Tibial artery (tissue), 4 donors: ENCODE measurements at places on chromosomes 12 and 14.

DNA sequence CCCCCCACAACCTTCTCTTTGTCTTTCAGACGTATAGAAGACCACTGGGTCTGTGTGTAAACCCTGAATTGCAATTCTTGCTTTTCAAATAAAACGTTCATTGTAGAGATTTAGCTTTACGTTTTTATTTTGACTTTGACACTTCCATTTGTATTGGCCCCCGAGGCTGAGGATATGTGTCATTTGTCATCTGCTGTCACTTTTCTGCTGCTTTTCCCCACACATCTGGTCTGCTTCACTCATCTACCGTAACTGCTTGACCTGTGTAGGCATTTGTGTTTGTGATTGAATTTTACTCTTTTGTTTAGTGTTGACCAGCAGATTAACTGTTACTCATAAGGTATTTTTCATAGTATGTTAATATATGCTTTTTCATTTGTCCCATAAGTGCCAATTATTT, 157.2 kb upstream of the SYT10 start:
- no peaks in the 10 kb centered on the region for H3K27me3 ChIP-seq
- DNase-seq: no peak
- no peak overlapping the region for H3K4me3 ChIP-seq
- H3K4me1 ChIP-seq: no peaks in the 10 kb centered on the region
- H3K36me3 ChIP-seq: no peaks in the 10 kb centered on the region

DNA sequence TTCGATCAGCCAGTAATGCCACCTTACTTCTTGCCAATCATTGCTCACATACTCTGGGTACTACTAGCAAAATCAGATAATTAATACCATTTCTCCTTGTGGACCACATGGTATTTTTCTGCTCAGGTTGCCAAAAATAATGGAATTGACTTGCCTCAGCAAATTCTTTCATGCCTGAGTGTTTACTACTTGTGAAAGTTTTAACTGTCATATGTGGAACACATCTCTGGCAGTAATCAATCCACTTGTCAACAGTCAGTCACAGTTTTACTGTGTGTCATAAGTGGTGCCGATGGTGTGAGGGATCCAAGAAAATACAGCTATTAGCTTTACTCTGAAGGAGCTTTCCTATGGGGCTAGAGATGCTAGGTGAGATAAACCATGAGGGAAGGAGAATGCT, 55.3 kb upstream of the ATF1 start:
- no peak overlapping the region for H3K27ac ChIP-seq
- no peak overlapping the region for H3K4me3 ChIP-seq
- no peaks in the 10 kb centered on the region for H3K27me3 ChIP-seq
- no peak for DNase-seq

- no peak for DNase-seq
- H3K36me3 ChIP-seq: no peaks in the 10 kb centered on the region
- no peaks in the 10 kb centered on the region for H3K27me3 ChIP-seq
- no peaks in the 10 kb centered on the region for H3K4me1 ChIP-seq
- no peak overlapping the region for H3K27ac ChIP-seq
These were observed 581 bp downstream of the LRRC10 start for GRCh38 chr12:69610126-69610525.

- H3K4me3 ChIP-seq: no peak overlapping the region
- no peaks in the 10 kb centered on the region for H3K36me3 ChIP-seq
- H3K4me1 ChIP-seq: no peaks in the 10 kb centered on the region
- no peak overlapping the region for H3K27ac ChIP-seq
- no peaks in the 10 kb centered on the region for H3K27me3 ChIP-seq
- DNase-seq: no peak
These were observed 258.4 kb upstream of the HMGA2 start for GRCh38 chr12:65565601-65566560.

- H3K4me3 ChIP-seq: no peak overlapping the region
- no peaks in the 10 kb centered on the region for H3K4me1 ChIP-seq
- H3K27me3 ChIP-seq: no peaks in the 10 kb centered on the region
- DNase-seq: no peak
- H3K27ac ChIP-seq: no peak overlapping the region
- H3K36me3 ChIP-seq: no peaks in the 10 kb centered on the region
These were observed 353.6 kb downstream of the LRFN5 start for GRCh38 chr14:41960281-41960680.

DNA sequence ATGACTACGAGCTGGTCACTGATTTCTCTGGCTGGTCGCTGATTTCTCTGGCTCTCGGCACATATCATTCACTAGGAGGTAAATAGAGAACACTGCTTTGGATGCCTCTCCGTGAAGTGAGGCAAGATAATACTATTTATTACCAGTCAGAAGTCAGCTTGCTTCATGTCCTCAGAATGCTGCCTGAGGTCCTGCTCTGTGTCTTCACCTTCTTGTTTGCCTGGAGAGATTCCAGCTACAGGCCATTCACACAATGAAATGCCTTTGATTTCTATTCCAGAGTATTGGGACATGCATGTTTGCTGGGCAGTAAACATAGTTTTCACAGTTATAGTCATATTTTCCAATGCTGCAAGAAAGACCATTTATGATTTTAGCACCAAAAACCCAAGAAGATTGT, 106.7 kb downstream of the AEBP2 start:
- no peaks in the 10 kb centered on the region for H3K36me3 ChIP-seq
- H3K27me3 ChIP-seq: no peaks in the 10 kb centered on the region
- H3K4me1 ChIP-seq: peaks cover 20% of the 10 kb centered on the region
- H3K27ac ChIP-seq: peak overlapping the region; percentile 73
- DNase-seq: peak; percentile 70
- H3K4me3 ChIP-seq: peak overlapping the region; percentile 26

- H3K4me1 ChIP-seq: no peaks in the 10 kb centered on the region
- H3K27ac ChIP-seq: no peak within 1 kb of the TSS
- no peak for DNase-seq
- no peaks in the 10 kb centered on the region for H3K36me3 ChIP-seq
- no peak within 1 kb of the TSS for H3K4me3 ChIP-seq
These were observed at the start of gene GDF3 for GRCh38 chr12:7695566-7696197. Gene GDF3, minus strand, starts transcription at chr12:7695775. Its CDS starts 47 bp downstream, at chr12:7695728.
